ENCODE measurements at places on chromosomes 5 and 9.

DNA sequence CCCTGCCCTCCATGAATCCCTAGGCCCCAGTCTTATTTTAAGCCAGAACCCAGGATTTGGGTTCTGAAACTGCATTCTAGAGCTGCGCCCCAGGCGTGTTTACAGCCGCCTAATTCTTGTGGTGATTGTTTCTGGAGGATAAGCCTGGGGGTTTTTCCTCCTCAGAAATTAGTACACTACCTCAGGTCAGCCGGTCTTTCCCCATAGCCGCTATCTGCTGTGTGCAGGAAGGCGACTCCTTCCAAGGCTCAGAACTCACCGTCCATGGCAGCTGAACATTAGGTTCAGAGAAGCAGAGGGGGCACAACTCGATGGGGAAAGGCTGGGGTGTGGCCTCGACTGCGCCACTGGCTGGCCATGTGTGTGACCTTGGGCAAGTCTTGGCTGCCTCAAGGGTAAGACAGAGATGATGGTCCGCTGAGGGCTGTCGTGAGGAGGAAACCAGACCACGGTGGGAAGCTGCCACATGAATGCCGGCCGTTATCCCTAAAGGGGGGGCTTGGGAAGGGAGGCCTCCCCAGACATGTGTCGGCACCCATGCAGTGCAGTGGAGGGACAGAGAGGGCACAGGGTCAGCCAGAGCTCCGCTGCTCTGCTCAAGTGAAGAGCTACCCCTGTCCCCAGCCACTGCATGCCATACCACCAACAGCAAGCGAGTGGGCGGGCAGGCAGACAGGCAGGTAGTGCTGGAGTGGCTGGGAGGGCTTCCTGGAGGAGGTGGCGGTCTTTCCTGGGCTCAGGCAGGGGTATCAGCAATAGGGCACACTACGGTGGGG lies 28.9 kb downstream of the SHB start:
- DNase-seq, result no peak

DNA sequence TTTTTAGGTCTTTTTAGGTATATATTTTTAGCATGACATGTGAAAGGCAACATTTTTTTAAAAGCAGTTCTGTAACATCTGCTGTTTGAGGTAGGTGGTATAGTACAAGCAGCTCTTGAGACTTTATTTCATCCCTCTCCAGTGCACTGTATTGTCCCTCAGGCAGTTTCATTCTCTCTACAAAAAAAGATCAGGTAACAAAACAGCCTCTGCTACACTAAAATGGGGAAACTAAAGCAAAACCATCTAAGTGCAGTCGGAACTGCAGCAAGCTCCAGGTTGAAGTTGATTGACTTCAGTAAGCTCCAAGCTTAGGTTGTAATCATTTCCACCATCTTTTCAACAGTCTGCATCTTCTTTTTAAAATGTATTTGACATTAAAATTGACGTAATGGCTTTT lies 195.6 kb downstream of the DEPDC1B start:
- no peak for DNase-seq

DNA sequence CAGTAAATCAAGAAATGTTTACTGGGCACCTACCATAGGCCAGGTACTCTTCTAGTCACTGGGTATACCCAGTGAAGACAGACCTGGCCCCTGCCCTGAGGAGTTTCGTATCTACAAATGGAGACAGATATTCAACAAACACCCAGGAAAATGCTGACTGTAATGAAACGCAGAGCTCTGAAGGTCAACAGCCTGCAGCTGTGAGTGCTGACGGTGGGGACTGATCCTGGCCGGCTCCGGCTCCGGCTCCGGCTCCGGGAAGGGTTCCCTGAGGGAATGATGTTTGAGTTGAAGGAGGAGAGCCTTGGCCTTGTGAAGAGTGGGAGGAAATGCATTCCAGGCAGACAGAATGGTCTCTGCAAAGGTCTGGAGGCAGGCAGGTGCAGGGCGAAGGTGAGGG lies 23.1 kb downstream of the FGFR4 start:
- no peak for DNase-seq

- no peak for DNase-seq
These were observed 16.9 kb upstream of the FBP1 start for GRCh38 chr9:94656200-94656599.

GRCh38 chr5:922436-923280 lies 30.0 kb downstream of the TRIP13 start:
- DNase-seq, result no peak

GRCh38 chr5:157821822-157822622 lies 36.9 kb downstream of the CLINT1 start:
- peak; percentile 70 for DNase-seq
